Activated CD4-positive, alpha-beta memory T cell treated with anti-CD3 and anti-CD28 coated beads, Interleukin-2, amount 10 ng/mL, durations not matched to agents 7 days and 5 days (primary cell): ENCODE measurements at places on chromosomes 2 and 18. TPM values are rescaled to one million over a fixed set of nuclear protein-coding genes. Genes with fewer than 3 reads are reported as not detected.

- no peak for DNase-seq
- H3K4me1 ChIP-seq = no peaks in the 10 kb centered on the region
- peaks cover 8% of the 10 kb centered on the region for H3K27me3 ChIP-seq
- no peak overlapping the region for H3K27ac ChIP-seq
These were observed 29.5 kb downstream of the TNP1 start for GRCh38 chr2:216830346-216830745.

DNA sequence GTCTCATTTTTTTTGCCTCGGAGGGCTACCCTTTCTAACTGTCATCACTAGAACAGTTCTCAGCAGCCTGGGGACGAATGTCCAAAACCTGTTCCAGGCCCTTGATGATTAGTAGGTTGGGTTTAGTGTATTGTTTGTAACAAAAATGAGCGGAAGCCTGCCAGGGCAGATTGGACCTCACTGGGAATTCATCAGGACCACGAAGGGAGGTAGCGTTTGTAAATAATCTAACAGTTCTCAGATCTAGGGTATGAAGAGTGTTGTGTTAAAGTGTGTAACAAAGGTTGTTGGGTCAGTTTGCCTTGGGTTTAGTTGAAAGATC, 799 bp downstream of the CEP68 start:
- DNase-seq = no peak
- peaks cover 59% of the 10 kb centered on the region for H3K4me1 ChIP-seq

- no peaks in the 10 kb centered on the region for H3K4me1 ChIP-seq
- no peak for DNase-seq
- H3K36me3 ChIP-seq = no peaks in the 10 kb centered on the region
These were observed 65.4 kb upstream of the CTNNA2 start for GRCh38 chr2:79447463-79447862.

GRCh38 chr2:148557844-148558436, 86.6 kb upstream of the EPC2 start:
- no peak overlapping the region for H3K4me3 ChIP-seq
- H3K36me3 ChIP-seq = no peaks in the 10 kb centered on the region
- no peaks in the 10 kb centered on the region for H3K4me1 ChIP-seq

DNA sequence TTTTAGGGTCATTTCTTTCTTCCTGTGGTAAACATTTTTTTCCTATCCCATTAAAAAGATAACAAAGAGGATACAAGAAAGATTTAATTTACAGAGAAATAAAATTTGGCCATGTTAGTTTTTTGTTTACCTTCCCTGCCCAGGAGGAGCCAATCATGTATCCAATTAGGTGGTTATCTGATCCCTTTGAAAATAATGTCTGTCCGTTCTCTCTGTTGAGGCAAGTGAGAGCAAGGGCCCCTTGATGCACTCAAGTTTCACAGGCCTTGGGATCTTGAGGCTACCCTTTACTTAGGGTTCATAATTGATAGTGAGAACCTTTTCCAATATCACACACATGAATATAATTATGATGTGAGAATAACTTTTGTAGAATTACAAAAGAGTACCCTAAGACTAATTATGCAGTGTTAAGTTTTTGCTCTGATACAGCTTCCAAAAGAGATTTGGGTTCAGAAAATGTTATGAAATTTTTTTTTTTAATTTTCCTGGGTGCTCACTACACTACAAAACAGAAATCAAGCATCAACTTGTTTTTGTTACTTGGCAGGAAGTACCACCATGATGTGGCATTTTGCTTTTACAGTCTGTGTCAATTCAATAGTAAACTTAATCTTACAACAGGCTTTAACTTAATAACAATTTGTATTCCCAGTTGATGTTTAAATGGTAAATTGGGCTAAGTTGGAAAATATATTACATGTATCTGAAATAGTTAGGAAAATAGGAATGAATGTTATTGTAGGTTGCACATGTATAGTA, 42.0 kb downstream of the AFTPH start:
- peaks cover 20% of the 10 kb centered on the region for H3K36me3 ChIP-seq
- DNase-seq = no peak
- H3K4me3 ChIP-seq = no peak overlapping the region
- H3K27ac ChIP-seq = no peak overlapping the region
- H3K4me1 ChIP-seq = peaks cover 35% of the 10 kb centered on the region
- no peaks in the 10 kb centered on the region for H3K27me3 ChIP-seq

DNA sequence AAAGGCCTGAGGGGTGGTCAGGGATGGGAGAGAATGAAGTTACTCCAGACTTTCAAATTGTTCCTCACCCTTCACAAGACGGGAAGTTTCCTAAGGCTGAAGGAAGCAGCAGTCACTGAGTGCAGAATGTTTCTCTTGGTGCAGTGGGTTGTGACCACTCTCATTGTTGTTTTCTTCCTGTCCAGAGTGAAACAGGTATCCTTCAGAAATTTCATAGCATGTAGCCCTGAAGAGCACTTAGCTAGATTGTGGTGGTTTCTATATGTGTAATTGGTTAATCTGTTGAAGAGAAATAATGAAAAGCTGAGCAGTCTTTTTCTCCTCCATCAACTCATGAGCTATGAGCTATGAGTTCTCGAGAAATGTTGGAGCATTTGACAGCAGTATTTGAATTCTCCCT, 96.8 kb downstream of the GPD2 start:
- no peak overlapping the region for H3K27ac ChIP-seq
- DNase-seq = no peak
- H3K4me3 ChIP-seq = no peak overlapping the region
- H3K27me3 ChIP-seq = no peaks in the 10 kb centered on the region
- peaks cover 7% of the 10 kb centered on the region for H3K4me1 ChIP-seq
- peaks cover 3% of the 10 kb centered on the region for H3K36me3 ChIP-seq

DNA sequence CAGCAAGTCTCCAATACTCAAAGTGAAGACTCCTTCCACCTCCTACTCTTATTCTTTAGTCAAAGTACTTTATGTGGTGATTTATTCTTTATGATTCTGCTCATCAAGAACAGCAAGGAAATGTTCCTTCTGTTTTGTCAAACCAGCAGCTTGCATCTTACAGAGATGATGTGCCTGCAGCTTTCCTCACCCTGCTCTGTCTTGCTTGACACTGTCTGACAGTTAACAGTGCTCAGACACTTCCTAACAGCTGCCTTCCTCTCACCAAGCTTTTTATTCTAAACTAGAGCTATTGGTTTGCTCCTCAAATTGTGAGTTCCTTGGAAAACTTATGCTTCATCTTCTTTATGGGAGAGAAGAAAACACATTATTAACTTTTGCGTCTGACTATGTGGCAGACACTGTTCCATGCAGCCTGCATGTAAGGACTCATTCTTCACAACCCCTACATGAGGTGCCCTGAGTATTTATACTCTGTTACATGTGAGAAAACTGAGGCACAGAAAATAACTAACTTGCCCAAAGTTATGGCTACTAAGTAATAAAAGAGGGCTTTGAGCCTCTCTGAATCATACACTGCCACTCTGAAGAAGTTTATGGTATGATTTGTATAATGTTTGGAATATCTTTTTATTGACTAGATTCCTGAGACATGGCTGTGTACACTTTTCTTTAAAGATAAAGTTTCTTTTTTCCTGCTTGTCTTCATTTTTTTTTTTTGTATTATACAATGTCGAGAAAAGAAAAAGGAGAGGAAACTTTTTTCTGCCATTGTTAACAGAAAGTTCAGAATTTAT, 723.3 kb upstream of the DDX18 start:
- no peaks in the 10 kb centered on the region for H3K4me1 ChIP-seq
- H3K27me3 ChIP-seq = no peaks in the 10 kb centered on the region
- DNase-seq = no peak
- H3K36me3 ChIP-seq = no peaks in the 10 kb centered on the region

DNA sequence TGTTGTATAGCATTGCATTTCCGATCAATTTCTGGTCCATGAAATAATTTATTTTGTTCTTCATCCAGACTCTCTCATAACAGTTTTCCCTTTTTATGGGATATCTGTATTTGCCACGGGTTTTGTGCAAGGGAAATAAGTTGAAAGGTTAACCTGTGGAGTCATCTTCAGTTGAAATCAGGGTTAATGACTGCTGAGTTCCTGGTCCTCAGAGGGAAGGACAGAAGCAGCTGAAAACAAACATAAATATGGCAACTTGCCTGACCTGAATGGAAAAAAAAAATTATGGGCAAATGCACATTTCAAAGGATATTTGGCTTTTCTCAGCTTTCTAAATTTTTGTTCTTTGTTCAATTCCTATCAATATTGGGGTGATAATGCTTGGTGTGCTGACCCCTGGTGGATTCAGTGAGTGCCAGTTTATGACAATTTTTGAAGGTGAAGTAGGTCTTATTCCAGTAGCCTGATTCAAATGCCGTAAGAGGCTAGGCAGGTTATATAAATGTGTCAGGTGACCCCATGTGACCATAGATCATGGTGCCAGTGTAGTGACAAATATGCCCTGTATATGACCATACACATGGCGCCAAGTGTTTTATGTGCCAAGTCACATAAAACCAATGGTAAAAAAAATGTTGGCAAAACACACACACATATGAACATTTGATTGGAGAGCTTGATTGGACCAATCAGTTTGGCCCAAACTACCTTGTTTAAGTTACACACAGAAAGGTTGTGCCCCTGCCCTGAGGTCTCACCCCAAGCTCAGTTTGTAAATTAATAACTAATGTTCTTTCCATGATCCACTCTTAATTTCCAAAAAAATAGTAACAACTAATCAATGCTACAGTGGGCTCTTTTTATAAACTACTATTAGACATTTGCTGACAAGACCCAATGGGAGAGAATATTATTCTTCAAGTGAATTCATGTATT, 47.6 kb upstream of the FAM124B start:
- H3K4me3 ChIP-seq = no peak overlapping the region
- H3K36me3 ChIP-seq = no peaks in the 10 kb centered on the region
- no peaks in the 10 kb centered on the region for H3K4me1 ChIP-seq
- H3K27me3 ChIP-seq = peaks cover 14% of the 10 kb centered on the region
- no peak for DNase-seq

The TEX44 gene
- total RNA-seq = not detected

The MYO7B gene
- 0.13 TPM for total RNA-seq

The CTAGE1 gene
- not detected for total RNA-seq
